ENCODE measurements at places on chromosomes 2 and 18. TPM values are rescaled to one million over a fixed set of nuclear protein-coding genes. Genes with fewer than 3 reads are reported as not detected.
A peak's percentile ranks its signal among the peaks of the same experiment; 100 is the strongest.

IL36A gene
- total RNA-seq: not detected

B3GNT2 gene
- 28.6 TPM for total RNA-seq

MYO3B gene
- total RNA-seq: 0.97 TPM

CIB4 gene
- not detected for total RNA-seq

SLC9A4 gene
- total RNA-seq: not detected

PLA2R1 gene
- total RNA-seq: 0.02 TPM

RNU2-63P gene
- total RNA-seq: 1.7 TPM

IWS1 gene
- total RNA-seq: 49.5 TPM

SOX11 gene
- total RNA-seq: not detected

COLEC12 gene
- not detected for total RNA-seq

GRHL1 gene
- 0.53 TPM for total RNA-seq

SMCHD1 gene
- total RNA-seq: 121 TPM

DNA sequence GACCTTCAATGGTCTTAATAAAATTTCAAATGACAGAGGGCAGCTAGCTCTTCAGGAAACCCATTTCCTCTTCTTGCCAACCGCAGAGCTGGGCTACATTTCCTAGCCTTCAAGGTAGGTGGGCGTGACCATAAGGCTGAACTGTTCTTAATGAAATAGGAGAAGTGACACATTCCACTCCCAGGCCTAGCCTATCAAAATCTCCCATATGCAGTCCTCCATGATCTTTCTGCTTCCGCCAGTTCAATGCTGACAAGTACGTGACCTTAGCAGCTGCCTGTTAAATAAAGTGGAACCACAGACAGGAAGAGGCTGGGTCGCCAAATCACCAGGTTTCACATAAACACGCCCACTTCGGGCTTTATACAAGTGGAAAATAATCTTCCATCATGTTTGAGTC lies 13.2 kb downstream of the SERPINE2 start:
- peak; percentile 81 for DNase-seq

DNA sequence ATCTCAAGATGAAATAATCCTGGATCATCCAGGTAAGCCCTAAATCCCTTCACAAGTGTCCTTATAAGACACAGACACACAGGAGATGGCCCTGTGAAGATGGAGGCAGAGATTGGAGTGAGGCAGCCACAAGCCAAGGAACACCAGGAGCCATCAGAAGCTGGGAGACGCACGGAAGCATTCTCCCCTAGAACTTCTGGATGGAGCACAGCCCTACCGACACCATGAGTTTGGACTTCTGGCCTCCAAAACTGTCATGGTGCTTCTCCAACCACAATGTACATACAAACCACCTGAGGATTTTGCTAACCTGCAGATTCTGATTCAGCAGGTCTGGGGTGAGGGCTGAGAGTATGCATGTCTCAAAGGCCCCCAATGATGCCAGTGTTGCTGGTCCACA lies 42.5 kb downstream of the ADD2 start:
- no peak for DNase-seq

GRCh38 chr18:10190564-10190963 lies 263.9 kb upstream of the APCDD1 start:
- DNase-seq: no peak

GRCh38 chr2:216202626-216203250 lies 93.6 kb downstream of the XRCC5 start:
- DNase-seq: no peak

DNA sequence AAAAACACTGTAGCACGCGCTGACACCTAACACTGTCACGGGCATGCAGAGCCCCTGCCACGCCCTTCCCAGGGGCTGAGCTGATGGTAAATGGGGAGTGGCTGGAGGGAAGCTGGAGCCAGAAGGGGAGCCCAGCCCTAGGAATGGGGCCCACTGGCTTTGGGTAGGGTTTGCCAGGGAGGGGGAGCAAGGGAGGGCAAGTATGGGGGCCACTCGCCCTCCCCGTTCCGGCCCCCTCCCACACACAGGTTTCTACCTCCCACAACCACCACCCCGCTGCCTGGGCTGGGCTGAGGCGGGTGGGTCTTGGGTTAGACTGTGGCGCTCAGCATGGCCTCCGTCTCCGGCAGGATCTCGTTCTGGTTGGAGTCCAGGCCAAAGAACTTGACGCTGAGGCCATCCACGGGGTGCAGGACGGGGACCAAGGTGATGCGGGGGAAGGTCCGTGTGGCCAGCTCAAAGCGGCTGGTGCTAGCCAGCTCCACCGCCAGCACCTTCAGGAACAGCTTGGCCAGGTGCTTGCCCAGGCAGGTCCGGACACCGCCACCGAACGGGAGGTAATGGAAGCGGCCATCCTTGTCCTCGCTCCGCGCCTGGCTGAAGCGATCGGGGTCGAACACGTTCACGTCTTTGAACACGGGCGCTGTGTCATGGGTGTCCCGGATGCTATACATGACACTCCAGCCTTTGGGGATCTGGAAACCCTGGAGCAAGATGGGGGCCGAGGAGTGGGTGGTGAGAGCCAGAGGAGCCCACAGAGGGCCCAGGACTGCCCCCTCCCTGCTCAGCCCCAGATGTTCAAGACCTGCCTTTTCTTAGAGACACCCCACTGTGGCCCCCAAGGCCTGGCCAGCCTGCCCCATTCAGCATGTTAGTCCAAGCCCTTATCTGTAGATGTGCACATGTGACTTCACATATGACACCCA lies 15.5 kb downstream of the CYP26B1 start:
- no peak for DNase-seq

- no peak for DNase-seq
Observed at GRCh38 chr2:56008661-56009431, 85.3 kb upstream of the EFEMP1 start.

DNA sequence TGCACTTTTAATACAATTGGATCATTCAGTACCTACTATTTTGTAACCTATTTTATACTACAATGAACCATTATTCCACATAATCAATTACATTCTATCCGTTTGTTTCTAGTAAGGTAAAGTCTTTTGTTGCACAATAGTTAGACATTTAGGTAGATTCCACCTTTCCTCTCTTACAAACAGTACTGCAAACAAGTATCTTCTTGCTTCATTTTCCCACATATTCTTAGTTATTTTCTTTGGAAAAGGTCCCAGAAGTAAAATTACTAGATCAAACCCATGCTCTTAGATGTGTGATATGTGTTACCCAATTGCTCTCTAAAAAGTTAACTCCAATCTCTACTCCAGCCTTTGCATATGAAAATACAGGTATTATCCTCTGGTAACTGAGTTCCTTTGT lies 49.6 kb downstream of the SPIRE1 start:
- no peak for DNase-seq

GRCh38 chr2:107804608-107805498 lies 21.8 kb upstream of the RGPD4 start:
- DNase-seq: no peak

- DNase-seq: no peak
Observed at GRCh38 chr2:194491409-194492115, 1165.5 kb upstream of the SLC39A10 start.

GRCh38 chr2:185689906-185690539 lies 48.6 kb upstream of the FSIP2 start:
- no peak for DNase-seq

DNA sequence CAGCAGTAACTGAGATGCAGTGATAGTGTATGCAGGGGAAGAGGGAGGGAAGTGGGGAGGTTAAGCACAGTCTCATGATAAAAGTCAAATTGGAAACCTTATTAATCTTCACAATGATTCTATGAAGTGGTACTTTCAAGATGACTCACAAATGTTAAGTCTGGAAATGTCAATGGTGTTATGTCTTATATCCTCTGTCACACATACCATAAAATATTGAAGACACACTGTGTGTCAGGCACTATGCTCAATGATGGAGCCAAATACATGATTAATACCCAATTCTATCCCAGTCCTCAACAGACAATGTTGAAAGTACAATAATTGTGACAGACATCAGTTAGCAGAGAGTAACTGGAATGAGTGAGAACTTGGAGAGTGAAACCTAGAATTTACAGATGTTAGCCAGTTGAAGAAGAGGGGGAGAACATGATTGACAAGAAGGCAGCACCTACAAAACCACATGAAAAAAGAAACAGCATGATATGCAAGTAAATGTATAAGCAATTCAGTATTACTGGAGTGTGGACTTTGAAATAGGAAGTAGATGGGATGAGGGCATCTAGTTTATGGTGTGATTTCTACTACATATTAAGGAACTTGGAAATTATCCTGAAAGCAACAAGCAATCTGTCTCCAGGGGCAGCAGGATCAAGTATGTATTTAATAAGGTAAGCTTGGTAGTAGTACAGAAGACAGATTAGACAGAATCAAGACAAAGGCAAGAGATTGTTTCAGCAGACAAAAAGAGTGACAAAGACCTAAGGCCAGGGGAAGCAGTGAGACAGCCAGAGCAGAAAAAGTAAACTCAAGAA lies 107.6 kb downstream of the STRN start:
- no peak for DNase-seq

DNA sequence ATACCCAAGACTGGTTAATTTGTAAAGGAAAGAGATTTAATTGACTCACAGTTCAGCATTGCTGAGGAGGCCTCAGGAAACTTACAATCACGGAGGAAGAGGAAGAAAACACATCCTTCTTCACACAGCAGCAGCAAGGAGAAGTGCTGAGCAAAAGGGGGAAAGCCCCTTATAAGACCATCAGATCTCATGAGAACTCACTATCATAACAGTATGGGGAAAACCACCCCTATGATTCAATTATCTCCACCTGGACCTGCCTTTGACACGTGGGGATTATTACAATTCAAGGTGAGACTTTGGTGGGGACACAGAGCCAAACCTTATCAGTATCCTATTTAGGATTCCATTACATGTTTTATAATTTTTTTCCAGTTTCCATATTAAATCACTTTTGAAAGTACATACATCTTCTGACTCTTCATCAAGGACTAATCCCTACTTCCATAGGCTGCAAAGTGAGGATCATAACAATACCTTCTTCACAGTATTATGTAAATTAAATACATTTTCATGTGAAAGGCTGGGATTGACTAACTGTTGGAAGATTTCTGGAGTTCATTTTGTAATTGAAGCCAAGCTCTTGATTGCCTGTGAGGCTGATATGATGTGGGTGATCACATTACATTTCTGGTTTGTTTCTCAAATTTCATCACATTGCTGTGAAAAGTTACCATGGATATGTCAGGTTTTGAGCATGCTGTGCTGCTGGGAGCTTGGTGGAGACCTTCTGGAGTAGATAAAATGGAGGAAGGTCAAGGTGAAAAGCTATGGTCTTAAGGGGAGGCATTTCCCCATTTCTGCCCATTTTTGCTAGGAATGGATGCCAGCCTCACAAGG lies 31.7 kb upstream of the CERS6 start:
- DNase-seq: no peak

- no peak for DNase-seq
Observed at GRCh38 chr2:42227491-42227890, 58.3 kb downstream of the EML4 start.

- no peak for DNase-seq
Observed at GRCh38 chr18:11379660-11380059, 229.7 kb upstream of the SLC35G4 start.

DNA sequence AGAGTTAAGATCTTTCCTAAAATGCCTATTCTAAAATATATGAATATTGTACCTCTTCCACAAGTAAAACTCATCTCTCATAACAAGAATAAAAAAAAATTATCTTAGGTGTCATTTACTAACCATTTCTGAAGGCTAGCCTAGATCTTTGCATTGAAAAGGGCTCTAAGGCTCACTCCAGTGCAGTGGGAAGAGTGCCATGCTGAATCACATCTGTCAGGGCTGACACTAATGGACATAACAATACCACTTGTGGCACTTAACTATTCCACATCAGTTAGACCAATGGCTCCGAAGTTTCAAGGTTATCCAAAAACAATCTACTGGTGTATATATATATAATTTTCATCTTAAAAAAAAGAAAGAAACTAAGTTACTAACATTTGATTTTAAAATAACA lies 130.2 kb downstream of the EXOC6B start:
- no peak for DNase-seq

DNA sequence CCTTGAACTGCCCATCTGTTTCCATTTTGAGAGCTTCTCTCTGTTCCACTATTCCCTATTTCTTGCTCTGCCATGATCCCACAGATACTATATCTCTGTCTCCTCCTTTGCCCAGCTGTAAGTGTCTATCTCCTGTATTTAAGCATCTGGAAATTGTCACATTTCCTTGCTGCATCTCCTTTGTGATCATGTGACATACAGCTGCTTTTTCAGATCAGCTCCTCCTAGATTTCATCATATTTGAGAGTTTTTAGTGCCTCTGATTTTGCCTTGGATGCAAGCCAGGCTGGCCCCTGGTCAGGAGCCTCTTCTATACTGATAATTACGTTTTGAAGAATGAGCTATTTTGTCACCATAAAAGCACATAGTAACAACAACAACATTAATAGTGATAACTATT lies 131.7 kb upstream of the TNP1 start:
- no peak for DNase-seq

- DNase-seq: no peak
Observed at GRCh38 chr2:142280831-142281230, 150.0 kb upstream of the LRP1B start.

DNA sequence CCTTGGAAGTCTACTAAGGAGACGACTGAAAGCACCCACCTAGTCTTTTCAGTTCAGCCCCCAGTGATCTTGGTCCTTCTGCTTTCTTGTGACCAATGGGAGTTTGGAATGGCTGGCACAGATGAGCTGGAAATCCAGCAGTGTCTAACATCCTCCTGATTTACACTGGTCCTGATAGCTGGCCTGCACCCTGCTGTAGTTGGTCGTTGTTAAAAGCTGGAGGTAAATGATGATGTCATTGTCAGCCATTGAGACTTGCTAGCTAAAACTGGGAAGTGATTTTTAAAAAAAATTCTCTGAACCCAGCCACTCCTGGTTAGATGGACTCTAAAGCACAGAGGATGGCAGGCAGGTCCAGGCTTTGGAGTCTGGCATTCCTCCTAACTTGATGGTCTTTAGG lies 19.3 kb downstream of the CCT7 start:
- no peak for DNase-seq

GRCh38 chr2:240149943-240150784 lies 9.7 kb upstream of the OTOS start:
- DNase-seq: peak; percentile 62

GRCh38 chr2:158777077-158777476 lies 18.0 kb upstream of the DAPL1 start:
- no peak for DNase-seq

DNA sequence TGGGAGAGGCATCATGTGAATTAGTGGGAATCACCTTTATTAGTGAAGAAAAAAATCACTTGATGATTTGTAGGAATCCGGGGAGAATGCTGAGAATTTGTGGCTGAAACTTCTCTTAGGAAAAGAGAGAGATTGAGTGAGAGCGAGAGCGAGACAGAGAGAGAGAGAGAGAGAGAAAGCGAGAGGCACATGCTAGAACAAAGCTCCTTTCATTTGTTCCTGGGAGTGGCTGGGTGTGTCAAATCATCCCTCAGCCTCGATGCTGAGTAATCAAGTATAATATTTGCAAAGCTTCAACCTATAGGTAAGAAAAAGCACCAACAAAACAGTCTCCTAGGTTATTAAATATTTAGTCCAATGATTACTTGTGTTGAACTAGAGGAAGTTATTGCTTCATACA lies 4.4 kb upstream of the SERPINB5 start:
- no peak for DNase-seq

DNA sequence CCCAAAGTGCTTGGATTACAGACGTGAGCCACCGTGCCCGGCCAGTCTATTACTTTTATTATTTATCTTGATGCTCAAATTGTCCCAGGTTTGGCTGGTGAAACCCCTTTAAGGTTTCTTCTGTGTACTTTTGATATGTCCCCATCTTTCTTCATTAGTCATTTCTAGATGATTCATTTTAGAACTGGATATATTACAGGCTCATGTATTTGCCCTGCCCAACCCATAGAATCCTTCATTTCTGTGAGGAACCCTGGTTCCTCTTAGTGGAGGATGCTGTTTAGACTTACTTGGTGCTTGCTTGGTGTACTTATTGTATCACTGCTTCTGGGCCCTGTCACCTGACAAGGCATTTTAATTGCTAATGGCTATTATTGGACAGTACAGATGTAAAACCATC lies 40.1 kb downstream of the KCMF1 start:
- no peak for DNase-seq

Measured in activated CD4-positive, alpha-beta T cell treated with anti-CD3 and anti-CD28 coated beads for 36 hours (primary cell).